NCI-H2029 (cell line): ENCODE measurements at places on chromosomes 2 and 18.

DNA sequence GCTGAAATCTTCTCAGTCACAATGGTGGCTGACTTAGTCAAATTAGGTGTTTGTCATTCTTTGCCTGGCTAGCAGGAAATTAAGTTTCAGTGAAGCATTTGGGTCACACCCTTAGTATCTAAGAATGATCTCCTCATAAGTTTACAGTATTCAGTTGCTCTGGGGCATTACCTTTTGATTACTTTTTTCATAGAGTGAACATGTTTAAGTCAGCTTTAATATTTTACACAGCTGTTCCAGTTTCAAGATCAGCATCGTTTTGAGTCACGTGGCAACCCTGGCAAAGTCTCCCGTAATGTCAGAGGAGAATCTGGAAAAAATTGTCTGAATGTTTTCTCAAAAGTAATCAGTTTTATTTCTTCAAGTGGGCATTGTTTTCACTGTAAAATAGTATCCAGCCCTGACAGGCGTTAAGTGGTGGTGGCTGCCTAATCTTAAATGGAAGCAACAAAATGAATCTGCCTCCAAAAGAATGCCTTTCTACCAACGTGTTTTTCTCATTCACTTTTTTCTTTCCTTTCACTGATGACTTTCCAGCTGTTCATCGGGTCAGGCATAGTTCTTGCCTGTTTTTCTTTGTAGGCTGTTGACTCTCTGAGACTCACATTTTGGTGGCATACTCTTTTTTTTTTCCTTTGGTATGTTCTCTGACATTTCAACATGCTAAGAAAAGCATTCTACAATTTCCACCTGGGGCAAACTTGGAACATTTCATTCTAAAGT lies 319.6 kb upstream of the TCF4 start:
- DNase-seq, result no peak

GRCh38 chr2:120453635-120453998 lies 107.7 kb downstream of the INHBB start:
- no peak for DNase-seq

GRCh38 chr18:55321265-55322177 lies 266.5 kb downstream of the TCF4 start:
- DNase-seq, result peak; percentile 62

DNA sequence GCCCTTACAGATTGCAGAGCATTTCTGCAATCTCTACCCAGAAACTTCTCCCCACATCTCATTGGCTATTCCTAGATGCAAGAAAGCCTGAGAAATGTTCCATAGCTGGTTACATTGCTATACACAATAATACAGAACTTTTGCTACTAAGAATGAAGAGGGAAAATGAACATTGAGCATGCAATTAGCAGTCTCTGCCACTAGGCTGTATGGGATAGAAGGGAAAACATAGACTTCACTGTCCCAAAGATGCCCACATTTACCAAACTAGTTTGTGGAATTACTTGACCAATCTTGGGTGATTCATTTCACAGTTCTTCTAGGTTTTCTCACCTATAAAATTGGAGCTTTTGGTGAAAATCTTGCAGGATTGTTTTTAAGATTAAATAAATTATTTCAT lies 265.7 kb upstream of the NT5C1B start:
- no peak for DNase-seq

GRCh38 chr18:45208164-45208563 lies 407.1 kb upstream of the SLC14A2 start:
- no peak for DNase-seq

DNA sequence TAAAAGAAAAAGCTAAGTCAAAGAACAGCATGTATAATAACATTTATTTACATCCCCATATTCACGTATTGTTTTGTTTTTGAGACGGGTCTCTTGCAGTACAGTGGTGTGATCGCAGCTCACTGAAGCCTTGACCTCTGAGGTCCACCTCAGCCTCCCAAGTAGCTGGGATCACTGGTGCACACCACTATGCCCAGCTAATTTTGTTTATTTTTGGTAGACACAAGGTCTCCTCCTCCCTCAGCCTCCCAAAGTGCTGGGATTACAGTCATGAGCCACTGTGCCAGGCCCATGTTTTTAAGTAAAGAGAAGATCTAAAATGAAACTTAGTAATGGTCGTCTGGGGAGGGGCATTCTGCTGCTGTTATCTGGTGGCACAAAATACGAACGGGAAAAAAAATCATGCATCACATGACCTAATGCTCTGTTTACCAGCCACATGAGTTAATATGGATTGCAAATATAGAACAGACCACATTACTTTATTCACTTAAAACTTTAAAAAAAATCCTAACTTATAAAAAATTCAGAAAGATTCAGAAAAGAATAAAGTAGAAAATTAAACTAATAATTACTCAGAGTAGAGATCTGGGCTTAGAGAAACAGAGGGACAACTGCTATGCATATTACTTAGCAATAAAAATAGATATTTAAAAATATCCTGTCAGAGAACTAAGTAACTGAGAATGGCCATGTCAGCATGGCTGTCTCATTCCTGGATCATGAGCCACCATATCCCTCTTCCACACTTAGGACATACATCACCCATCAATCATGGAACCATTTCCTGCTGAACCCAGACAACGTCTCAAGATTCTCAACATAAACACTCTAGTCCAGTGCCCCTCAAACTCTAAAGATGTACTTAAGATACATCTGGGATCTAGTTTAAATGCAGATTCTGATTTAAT lies 7.3 kb downstream of the MMADHC start:
- no peak for DNase-seq

DNA sequence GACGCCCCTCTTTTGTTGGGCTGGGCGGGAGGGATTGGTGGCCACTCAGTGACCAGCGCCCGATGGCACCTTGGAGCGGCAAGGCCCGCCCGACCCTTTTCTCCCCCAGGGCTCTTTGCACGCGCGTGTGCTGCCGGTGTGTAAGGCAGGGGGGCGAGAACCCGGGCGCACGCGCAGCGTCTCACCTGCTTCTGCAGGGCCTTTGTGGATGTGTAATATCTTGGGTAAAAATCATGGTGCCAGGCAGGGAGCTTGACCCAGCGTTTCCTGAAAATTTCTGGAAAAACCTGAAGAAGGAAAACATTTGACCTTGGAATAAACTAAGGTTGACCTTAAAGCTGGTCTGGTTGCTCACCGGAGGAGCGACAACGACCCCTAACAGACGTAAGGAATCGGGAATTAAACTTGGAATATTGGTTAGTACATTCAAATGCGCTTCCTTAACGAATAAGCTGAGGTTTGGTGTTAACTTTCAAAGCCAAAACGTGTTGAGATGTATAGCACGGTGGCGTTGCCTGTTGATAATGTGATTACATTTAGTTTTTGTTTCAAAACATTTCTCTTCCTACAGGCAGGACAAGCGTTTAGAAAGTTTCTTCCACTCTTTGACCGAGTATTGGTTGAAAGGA lies 438 bp downstream of the HSPE1 start:
- DNase-seq, result no peak

- DNase-seq, result no peak
Observed at GRCh38 chr2:204110338-204110741, 173.8 kb downstream of the ICOS start.

DNA sequence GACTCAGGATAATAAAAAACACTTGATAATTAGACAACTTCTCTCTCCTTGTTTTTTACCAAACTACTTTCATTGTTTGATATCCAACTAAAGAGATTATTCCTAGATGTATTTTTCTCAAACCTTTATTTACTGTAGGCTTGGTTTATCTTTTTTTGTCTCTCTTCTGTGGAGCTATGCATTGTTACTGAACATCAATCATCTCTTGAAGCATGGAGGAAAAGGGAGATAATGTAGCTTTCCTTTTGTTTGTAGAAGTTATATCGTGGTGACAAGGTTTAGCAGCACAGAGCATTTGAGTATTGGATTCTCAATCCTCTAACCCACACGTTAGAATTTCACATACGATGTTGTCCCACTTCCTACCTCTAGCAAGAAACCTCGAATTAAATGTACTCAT lies 41.7 kb downstream of the SMCHD1 start:
- no peak for DNase-seq

GRCh38 chr18:75200071-75200470 lies 8.9 kb downstream of the PTGR3 start:
- no peak for DNase-seq

DNA sequence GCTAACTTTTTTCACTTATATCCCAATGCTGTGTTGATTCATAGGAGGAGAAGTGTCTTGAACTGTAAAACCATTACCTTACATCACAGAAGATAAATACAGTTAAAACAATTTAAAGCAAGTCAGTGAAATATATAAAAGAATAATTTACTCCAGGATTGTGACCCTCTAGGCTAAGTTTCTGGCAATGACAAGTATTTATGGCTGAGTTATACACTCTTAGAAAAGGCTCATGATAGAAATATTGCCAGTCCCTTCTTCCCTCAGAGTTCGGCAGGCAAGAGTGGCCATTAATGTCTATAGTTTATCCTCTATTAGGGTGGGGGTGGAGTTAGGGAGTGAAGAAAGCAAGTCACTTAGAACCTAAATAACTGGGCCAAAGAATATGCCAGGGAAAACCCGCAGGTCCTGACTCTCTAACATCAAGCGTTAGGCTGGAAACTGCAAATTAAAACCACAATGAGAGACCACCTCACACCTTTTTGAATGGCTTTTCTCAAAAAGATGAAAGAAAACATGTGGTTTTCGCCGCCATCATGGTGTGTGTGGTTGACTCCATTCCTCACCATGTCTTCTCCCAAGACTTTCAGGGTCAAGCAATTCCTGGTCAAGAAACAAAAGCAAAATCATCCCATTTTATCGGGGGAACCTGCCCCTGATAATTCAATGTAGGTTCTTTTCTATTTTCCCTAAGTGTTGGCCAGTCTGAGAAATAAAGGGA lies 69.3 kb downstream of the CD226 start:
- DNase-seq, result no peak

DNA sequence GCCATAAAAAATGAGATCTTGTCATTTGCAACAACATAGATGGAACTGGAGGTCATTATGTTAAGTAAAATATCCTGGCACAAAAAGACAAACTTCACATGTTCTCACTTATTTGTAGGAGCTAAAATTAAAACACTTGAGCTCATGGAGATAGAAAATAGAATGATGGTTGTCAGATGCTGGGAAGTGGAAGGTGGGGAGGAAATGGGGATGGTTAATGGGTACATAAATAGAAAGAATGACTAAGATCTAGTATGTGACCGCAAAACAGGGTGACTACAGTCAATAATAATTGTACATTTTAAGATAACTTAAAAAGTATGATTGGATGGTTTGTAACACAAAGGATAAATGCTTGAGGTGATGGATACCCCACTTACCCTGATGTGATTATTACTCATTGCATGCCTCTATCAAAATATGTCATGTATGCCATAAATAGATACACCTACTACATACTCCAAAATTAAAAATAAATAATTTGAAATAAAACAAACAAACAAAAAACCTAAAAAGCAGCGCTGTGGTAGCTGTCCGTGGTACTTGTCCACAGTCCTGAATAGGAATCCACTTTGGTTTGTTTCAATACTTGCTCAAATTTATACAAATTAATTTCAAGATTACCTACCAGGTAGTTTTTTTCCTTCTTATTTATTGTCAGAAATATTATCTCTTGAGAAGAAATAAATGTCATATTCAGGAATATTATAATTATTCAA lies 224.5 kb downstream of the DLGAP1 start:
- no peak for DNase-seq

DNA sequence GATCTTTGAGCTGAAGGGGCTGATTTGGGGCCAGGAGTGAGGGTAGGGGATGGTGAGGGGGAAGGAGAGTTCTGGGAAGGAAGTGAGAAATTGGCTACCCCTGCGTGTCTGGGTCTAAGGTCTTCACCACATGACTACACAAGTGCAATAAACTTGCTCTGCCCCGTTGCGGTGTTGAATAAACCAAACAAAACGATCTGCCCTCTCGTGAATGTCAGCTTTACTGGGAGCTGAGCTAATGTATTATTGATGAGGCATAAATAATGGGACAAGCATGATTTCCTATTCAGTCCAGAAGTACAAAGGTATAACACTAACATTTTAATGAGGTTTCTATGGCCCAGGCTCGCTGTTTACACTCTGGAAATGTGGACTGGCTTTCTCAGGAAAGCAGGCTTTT lies 8.0 kb upstream of the CFAP221 start:
- DNase-seq, result no peak
